ENCODE measurements at places on chromosomes 16 and 17. TPM values are rescaled to one million over a fixed set of nuclear protein-coding genes. Genes with fewer than 3 reads are reported as not detected.

RASL10B gene
- 16.6 TPM for polyA plus RNA-seq

SCARF1 gene
- polyA plus RNA-seq, result 8.4 TPM

OTOA gene
- polyA plus RNA-seq, result 0.19 TPM

DNA sequence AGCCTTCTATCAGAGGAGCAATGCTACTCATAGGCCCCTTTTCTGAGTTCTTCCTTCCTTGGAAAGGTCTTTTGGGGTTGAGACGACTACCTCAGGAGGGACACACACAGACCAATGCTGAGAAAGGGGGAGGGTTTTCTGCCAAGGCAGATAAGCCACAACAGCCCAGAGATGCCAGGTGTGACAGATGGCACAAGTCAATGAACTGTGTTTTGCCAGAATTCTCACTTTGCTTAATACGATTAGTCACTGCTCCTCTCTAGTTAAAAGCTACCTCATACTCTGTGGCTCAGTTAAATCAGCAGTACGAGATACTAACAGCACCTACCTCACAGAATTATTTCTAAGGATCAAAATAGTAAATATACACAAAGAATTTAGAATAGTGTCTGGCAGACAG, 8.0 kb downstream of the BRD7 start:
- DNase-seq, result no peak

- no peak for DNase-seq
Measured at GRCh38 chr16:81526935-81527334, 82.3 kb downstream of the CMIP start.

DNA sequence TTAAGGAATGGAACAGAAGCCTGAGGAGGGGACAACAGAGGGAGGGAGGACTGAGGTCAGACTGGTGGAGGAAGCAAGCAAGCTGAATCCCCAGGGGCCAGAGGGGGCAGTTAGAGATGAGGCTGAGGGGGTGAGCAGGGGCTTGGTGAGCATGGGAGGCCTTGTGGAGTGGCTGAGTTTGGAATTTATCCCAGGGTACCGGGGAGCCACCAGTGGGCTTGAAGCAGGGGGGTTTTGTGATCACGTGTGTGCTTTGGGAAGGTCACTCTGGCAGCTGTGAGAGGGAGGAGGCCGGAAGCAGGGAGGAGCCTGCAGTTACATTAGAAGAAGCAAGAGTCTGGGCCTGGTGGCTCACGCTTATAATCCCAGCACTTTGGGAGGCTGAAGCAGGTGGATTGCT, 9.8 kb upstream of the CTCF start:
- DNase-seq, result no peak

DNA sequence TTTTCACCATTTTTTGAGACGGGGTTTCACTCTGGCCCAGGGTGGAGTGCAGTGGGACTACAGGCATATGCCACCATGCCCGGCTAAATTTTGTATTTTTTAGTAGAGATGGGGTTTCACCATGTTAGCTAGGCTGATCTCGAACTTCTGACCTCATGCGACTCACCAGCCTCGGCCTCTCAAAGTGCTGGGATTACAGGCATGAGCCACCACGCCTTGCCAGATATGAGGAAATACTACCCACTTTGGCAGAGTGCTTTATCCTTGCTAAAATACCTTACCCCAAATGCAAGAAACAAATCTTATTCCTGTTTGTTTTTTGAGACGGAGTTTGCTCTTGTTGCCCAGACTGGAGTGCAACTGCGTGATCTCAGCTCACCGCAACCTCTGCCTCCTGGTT, 62.9 kb upstream of the MGAT5B start:
- no peak for DNase-seq

DNA sequence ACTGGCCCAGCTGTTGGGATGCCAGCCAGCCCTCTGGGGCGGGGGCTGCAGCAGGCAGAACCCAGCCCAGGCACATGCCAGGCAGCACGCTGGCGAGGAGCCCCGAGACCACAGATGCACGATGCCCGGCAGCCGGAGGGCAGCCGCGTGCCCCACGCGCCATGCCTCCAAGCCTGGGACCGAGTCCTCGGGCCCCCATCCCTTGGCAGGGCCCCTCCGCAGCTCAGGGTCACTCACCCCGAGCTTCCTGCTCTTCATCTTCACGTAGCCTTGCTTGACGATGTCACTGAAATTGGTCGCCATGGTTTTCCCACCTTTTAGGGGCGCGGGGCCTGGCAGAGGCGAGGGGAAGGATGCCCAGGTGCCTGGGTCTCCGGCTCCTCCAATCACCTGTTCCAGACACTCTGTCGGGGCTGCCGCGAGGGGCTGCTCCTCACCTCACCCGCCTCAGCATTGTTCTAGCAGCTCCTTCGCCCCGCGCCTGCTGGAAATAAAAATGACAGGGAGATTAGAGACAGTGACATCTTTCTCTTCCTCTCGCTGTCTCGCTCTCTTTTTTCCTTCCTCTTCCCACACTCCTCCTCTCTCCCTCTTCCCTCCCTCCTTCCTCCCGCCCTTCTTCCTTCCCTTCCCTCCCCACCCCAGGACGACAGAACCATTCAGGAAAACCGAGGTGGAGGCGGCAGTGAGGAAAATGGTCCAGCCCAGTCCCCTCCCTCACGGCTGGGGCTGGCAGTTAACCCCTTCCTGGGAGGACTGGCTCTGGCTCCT, 6.9 kb downstream of the DOK4 start:
- peak; percentile 56 for DNase-seq

DNA sequence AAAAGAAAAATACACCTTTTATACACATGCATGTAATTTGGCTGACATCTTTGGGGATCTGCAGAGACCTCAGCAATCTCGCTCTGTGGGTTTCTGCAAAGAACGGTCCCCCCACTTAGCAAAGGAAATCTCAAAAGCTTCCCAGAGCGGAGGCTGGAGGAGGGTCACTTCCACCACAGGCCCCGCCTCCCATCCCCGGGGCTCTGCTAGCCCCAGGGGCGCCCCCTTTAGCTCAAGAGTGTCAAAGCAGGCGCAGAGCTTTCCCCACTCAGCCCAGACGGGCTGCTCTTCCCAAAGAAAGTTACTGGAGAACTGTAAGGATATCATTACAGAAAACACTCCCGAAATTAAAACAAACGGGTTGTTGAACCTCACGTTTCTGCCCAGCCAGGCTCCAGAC, 11.4 kb downstream of the SLC13A5 start:
- no peak for DNase-seq

DNA sequence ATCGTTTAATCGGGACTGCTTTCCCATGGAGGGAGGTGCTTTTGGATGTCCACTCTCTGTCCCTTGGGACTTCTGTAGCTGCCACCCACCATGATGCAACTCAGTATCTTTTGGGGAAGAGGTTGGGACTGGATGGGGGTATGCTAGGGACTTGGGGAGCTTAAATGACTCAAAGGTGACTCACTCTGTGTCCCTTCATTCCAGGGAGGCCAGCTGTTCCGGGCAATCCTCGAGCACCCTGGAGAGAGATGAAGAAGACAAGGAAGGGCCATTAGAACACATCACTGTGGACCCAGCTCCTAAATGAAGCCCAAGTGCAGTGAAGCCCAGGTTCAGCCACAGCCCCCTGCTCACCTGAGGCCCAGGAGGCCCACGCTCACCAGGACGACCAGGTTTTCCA, 4.6 kb downstream of the COL1A1 start:
- DNase-seq, result no peak
